CD4-positive, alpha-beta T cell (primary cell): ENCODE measurements at places on chromosomes 11 and 22.

- no peak for DNase-seq
Observed at GRCh38 chr11:2882396-2883110, 3.0 kb downstream of the CDKN1C start.

DNA sequence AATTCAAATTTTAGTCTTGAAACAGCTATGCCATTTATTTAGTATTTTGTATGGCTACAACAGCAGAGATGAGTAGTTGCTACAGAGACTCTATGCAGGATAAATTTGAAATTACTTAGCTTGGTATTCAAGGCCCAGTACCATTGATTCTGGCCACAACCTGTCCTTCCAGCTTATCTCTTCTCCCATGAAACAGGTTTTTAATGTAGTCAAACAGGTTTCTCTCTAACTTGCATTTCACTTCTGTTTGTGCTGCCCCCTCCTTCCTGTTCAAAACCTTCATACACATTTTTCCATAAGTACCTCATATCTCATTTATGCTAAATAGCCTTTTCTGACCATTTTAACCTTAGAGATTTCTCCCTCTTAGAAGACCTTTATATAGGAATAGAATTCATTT is 3.3 kb downstream of the USP47 start:
- DNase-seq: no peak

GRCh38 chr11:120254788-120255518 is 15.0 kb downstream of the POU2F3 start:
- DNase-seq: no peak

GRCh38 chr11:62054484-62055121 is 69.2 kb upstream of the INCENP start:
- peak; percentile 8 for DNase-seq

DNA sequence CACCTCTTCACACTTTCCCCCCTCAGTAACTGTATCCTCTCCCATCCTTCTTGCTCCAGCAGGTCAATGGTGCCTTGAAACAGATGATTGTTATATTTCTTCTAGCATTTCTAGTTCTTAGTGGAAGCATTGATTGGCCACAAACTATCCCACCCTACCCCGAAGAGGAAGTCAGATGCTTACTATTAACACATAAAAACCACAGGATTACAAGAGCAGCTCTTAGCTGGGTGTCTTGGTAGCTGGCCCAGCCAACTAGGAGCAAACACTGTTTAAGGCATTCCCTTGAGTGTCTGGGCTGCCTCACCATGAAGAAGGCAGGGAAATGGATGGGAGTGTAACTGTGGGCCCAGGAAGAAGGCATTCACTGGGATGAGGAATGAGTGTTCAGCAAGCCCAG is 176.6 kb downstream of the GRIK4 start:
- no peak for DNase-seq

- DNase-seq: no peak
Observed at GRCh38 chr22:30665266-30665665, 2.4 kb downstream of the DUSP18 start.
